ENCODE measurements at places on chromosomes 5 and 9.
A peak's percentile ranks its signal among the peaks of the same experiment; 100 is the strongest.

DNA sequence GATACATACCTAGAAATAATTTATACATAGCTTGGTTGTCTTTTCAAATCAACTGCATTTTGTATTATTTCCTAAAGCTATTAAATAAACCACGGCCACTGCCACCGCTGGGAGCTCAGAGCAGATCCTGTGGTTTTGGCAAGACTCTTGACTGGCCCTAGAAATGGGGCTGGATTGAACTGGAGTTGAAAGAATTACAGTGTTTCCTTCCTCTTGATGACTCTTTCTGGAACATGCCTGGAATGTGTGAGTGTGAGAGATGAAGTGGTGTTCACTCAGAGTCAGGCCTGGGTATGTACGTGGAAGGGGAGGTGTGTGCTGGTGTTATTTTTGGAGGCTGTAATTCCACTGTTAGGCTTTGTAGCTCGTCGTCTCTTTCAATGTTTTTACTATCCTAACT lies 45.9 kb downstream of the TEK start:
- no peak for DNase-seq

DNA sequence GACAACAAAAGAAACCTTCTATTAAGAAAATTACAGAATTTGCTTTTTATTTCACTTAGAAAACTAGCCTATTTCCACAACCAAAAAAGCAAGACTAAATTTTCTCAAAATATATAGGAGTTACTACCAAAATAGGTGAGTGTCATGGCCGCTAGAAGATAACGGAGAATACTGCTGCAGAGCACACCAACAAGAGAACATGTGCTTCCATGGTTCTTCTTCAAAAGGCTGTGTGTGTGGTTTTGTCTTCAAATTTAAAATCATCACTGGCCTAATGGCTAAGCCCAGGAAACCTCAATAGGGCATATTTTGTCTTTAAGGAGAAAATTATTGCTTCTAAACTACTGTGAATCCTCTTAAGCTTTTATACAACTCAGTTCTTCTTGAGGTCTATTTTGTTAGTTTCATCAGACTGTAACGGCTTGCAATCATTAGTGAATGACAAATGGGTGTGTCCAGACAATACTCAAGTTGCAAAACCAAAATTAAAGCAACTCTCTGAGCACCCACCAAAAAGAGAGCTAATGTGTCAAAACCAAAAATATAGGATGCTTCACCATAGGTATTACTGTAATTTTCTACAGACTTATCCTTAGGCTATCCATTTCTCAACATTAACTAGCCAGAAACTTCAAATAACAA lies 3.3 kb downstream of the SETX start:
- no peak for DNase-seq

- DNase-seq = no peak
These were observed 231.0 kb downstream of the ESM1 start for GRCh38 chr5:54754420-54754819.

- no peak for DNase-seq
These were observed 24.6 kb downstream of the PDZD2 start for GRCh38 chr5:31663519-31663918.

- DNase-seq = peak; percentile 45
These were observed 65.5 kb upstream of the DMRT3 start for GRCh38 chr9:911005-911404.

DNA sequence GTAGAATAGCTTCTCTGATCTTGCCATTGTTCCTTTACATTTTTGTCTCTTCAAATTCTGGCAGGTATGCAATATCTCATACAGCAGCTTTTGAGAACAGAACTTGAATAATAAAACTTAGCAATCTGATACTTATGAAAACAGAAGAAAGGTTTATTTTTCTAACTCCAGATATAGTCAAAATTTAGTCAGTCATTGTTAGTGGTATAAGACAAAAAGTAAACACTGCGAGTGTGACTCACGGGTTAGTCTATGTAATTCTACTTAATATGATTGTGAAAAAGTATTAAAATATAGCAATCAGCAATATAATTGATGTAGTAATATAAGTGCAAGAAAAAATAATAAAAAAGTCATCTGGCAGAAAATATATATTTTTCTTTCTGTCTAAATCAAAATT lies 910.4 kb downstream of the DNAH5 start:
- DNase-seq = no peak

DNA sequence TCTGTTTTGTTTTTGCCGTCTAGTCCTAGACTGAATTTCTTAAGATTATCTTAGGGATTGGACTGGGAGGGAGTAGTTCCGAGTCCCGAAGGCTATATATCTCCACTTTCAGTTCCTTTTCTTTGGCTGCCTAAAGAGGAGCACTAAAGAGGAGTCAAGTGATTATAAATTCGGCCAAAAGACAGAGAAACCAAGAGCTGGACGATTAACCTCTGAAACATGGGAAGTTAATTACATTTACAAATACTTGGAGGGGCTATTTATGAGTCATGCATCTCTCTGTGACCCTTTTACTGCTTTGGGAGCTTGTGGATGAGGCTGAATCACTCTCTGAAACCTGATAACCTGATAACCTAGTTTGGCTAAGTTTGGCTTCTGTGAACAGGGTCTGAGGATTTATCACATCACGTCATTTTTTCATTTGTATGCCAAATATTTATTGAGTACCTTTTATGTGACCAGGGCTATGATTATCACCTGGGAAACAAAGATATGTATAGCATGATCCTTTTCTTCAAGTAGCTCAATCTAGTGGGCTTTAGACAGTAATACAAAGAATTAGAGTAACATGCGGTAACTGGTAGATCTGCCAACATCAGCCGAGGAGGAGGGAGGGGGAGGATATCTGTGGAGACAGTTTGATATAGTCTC lies 180.9 kb downstream of the CD180 start:
- peak; percentile 2 for DNase-seq

- peak; percentile 19 for DNase-seq
These were observed 849 bp upstream of the IFT74 start for GRCh38 chr9:26955222-26955903.

DNA sequence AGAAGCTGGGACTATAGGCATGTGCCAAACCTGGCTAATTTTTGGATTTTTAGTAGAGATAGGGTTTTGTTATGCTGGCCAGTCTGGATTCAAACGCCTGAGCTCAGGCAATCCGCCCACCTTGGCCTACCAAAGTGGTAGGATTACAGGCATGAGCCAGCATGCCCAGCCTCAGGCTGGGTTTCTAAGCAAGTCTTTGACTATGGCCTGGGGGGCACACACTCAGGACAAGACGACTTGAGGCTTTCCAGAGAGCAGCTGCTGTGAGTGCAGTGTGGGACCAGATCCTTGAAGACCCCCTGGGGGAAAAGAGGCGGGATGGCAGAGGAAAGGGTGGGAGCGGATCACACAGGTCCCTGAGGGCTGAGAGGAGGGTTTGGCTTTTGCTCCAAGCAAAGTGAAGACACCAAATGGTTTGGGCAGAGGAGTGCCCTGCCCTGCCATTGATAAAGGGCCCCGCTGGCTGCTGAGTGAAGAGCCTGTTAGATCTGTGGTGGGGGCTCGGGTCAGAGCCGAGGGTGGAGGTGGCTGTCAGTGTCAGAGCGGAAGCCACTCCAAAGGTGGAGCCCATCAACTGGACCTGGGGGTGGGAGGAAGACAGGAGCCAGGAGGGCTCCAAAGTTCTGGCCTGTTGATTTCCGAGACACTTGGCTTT lies 46.8 kb upstream of the FUBP3 start:
- DNase-seq = no peak

GRCh38 chr9:100525563-100525962 lies 52.3 kb upstream of the CAVIN4 start:
- no peak for DNase-seq

GRCh38 chr5:172637110-172637580 lies 3.9 kb upstream of the NEURL1B start:
- no peak for DNase-seq

DNA sequence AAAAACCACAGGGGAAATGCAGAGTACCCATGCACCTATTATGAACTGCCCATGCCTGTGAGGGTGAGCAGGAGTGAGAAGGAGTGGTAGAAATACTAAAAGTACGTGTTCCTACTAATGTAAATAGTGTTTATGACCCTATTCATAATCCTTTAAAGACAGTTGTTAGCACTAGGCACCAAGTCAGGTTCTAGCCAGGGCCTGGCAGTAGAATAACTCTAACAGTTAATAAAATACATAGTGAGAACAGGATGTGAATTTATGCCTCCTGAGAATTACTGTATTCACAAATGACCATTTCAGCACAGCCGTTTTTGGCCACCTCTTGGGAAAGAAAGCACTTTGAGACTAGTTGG lies 103.2 kb upstream of the TARS1 start:
- no peak for DNase-seq

DNA sequence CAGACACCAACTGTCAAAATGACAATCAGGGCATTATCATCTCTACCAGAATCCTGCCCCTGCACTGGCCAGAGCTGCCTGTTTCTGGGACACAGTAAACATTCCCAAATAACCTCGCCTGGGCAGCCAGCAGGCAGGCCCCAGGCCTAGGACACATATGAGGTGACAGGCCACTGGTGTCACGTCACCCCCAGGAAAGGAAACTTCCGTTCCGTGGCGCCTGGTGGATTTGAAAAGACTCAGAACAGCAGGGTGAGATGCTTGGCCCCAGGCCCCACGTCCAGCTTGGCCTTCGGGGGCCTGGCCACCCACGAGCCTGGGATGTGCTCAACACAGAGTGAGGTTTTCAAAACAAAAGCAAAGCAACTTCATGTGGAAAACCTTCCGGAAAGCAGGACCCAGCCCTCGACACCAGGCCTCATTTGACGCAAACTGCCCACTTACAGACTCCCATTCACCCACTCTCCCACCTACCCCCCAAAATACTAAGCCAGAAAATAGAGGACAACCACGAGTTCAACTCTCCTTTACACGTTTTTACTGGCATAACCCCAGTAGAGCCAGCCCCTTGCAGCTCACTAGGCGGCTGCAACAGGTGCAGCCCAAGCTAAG lies 1.2 kb downstream of the SEMA4D start:
- no peak for DNase-seq

DNA sequence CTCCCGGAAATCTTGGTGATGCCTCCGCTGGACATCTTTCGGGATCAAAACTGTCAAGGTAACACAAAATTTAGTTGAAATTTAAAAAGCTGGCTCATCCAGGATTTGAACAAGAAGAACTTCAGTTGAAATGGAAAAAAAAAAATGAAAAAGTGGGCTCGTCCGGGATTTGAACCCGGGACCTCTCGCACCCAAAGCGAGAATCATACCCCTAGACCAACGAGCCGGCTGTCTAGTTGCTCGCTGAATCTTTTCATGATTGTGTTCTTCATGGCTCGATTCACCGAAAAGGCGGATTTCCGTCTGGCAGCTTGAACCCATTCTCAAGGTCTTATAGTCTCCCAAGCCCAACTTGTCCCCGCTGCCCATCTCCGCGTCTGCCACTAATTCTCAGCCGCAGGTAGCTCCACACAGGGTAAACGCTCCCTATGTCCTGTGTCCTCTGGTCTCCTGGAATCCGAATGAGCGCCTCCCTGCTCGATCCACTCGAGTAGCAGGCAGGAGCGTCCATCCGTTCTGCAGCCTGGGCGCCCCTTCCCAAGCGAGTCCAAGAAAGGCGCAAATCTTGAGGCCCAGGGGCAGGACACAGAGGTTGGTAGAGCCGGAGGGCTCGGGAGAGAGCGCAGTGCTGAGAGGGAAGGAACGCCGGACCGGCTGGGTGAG lies 16.2 kb downstream of the TRIM7 start:
- DNase-seq = no peak

DNA sequence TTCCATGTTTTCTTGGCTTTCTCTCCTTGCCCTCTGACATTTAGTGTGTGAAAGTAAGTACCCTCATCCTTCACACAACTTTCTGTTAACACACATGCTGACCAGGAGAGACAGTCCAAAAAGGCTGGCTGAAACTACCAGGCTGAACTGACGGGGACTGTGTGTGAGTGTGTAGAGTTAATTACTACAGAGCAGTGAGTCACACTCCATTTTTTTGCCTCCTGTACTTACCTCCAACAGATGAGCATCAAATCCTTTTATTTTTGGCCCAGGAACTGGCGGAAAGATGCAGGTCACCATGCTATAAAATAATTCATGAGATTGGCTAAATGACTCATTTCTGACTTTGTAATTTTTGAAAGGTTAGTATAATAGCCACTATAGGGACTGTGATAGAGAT lies 20.2 kb upstream of the AGXT2 start:
- DNase-seq = no peak

- no peak for DNase-seq
These were observed 5.5 kb upstream of the SUSD3 start for GRCh38 chr9:93052791-93053540.

- DNase-seq = no peak
These were observed 275.5 kb downstream of the MEF2C start for GRCh38 chr5:88607492-88607891.

DNA sequence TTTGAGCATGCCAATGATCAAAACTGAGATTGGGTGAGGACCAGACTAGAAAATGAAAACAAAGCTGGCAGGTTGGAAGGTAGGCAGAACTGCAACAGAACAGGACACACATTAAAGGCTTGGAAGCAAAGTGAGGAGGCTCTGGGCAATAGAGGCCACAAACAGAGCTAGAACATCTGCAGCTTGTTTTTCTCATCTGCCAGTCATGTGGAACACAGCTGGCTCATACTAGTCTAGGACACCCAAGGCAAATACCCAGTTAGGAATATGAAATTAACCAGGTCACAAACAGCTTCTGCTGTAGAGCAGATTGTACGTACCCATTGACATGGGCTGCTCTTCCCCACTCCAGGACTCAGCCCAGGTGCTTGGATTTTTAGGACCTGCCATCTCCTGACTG lies 61.7 kb downstream of the SPEF2 start:
- DNase-seq = no peak

DNA sequence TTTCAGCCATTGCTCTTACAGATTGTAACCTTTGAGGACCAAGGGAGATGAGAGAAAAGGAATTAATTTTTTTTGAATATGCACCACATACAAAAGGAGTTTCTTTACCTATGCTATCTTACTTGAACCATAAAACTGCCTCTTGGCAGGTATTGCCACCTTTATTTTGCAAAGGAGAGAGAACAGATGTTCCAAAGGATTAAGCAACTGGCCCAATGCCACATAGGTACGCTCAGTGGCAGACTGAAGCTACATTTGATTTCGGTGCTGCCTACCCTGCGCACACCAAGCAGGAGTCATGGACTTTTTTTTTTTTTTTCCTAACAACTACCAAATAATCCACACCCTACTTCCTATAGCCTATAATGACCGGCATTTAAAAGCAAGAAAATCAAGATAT lies 43.1 kb downstream of the SAXO1 start:
- no peak for DNase-seq

All from NCI-H1930 (cell line).